ENCODE measurements at places on chromosomes 1 and 21. TPM values are rescaled to one million over a fixed set of nuclear protein-coding genes. Genes with fewer than 3 reads are reported as not detected.

- no peak overlapping the region for H3K4me3 ChIP-seq
- no peak overlapping the region for H3K27ac ChIP-seq
- DNase-seq = peak; percentile 32
- no peaks in the 10 kb centered on the region for H3K36me3 ChIP-seq
- no peaks in the 10 kb centered on the region for H3K27me3 ChIP-seq
Observed at GRCh38 chr1:54285815-54286345, 85.9 kb downstream of the MRPL37 start.

CD1B gene
- total RNA-seq = not detected

RAVER2 gene
- 16.5 TPM for total RNA-seq

NBPF10 gene
- 5.1 TPM for total RNA-seq

- no peak overlapping the region for H3K27ac ChIP-seq
- no peak overlapping the region for H3K4me3 ChIP-seq
- peaks cover 23% of the 10 kb centered on the region for H3K4me1 ChIP-seq
- no peaks in the 10 kb centered on the region for H3K27me3 ChIP-seq
Observed at GRCh38 chr1:111512132-111512889, 8.9 kb upstream of the ADORA3 start.

MCOLN2 gene
- total RNA-seq = 0.88 TPM

DNA sequence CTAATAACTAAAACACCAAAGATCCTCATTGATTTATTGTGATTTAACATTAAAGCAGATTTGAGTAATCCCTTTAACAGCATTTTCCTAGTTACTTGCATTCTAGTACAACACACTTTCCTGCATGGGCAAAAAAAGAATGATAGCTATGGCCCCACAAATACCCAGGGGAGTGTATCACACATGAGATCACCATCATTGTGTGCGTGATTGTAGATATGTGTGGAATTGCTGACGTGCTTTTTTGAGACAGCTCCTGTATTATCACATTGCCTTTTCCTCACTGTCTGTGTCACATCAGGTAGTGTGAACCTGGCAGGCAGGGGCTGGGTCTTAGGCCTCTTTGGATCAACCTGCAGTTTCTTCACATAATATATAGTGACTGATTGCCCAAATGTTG is 48.5 kb upstream of the SAMD13 start:
- H3K36me3 ChIP-seq = no peaks in the 10 kb centered on the region
- H3K4me3 ChIP-seq = no peak overlapping the region
- H3K27ac ChIP-seq = peak overlapping the region; percentile 86
- no peaks in the 10 kb centered on the region for H3K27me3 ChIP-seq
- peaks cover 27% of the 10 kb centered on the region for H3K4me1 ChIP-seq

SAMD11 gene
- 7.7 TPM for total RNA-seq

DNA sequence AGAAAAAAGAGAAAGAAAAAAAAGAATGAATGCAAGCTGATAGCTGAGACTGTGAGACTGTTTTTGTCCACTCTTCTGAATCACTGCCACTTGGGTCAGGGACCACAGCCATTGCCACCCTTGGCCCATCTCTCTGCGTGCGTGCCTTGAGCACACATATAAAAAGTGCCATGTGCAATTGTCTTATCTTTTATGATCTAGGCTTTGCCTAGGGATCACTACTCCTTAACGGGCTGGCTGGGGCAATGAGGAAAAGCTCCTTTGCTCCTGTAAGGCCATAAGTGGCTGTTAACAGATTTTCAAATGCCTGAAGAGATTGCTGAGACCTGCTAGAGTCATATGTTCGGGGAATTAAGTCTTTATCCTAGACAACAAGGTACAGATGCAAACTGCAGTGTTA is 8.2 kb downstream of the SPATA46 start:
- H3K27ac ChIP-seq = no peak overlapping the region
- peaks cover 24% of the 10 kb centered on the region for H3K27me3 ChIP-seq
- no peaks in the 10 kb centered on the region for H3K4me1 ChIP-seq

DNA sequence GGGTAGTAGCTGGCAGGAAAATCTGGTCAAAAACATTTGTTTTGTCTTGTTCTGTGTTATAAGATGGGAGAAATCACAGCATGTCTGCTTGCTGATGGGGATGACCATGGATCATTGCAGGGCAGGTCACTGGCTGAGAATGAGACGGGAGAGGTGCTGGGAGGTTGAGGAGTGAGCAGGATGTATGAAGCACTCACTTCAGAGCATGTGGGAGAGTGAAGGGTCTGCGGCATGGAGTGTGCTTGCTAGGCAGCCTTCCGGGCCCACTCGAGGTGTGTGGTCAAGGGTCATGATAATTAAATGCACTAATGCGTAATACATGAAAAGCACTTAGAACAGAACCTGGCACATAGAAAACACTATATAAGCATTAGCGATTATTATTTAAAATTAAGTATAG is 42.0 kb upstream of the SPOCD1 start:
- peaks cover 9% of the 10 kb centered on the region for H3K4me1 ChIP-seq
- no peaks in the 10 kb centered on the region for H3K27me3 ChIP-seq
- DNase-seq = no peak

KCNJ10 gene
- total RNA-seq = not detected

GRCh38 chr1:203954788-203955552 is 93.6 kb downstream of the SNRPE start:
- no peak overlapping the region for H3K27ac ChIP-seq
- no peaks in the 10 kb centered on the region for H3K27me3 ChIP-seq
- peak; percentile 55 for DNase-seq
- H3K36me3 ChIP-seq = no peaks in the 10 kb centered on the region
- no peak overlapping the region for H3K4me3 ChIP-seq
- no peaks in the 10 kb centered on the region for H3K4me1 ChIP-seq

DNA sequence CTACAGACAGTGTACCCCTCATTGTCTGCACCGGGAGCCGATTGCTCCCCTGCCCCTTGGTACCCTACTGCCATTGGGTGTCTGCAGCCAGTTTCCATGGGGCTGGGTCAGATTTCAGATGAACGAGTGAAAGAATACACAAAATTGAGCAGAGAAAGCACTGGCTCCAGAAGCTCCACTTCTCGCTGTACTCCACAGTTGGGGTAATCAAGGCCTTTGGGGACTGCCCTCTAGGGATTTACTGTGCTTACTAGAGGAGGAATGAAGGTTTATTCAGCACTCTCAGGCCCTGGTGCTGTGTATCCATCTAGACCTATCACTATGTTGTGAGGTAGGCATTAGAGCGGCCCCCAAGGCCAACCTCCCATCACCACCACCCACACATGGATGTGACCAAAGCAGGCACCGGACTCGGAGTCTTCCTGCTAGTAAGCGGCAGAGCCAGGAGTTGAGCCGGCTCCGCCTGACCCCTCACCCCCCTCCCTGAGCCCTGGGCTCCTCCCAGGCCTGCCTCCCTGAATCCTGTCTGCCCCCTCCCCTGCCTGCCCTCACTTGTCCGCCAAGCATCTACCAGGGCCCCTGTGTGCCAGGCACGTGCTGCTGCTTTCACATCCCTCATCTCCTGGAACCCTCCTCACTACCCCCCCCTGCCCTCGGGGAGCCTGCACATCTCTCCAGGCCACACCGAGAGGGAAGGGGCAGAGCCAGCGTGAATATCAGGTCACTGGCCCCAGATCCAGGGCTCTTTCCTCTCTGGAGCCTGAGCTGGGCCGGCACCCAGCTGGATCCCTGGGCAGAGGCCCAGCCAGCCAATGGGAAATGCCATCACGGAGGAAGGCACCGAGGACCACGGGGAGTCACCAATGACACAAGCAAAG is 23.3 kb downstream of the KCNN3 start:
- H3K36me3 ChIP-seq = no peaks in the 10 kb centered on the region
- H3K4me1 ChIP-seq = no peaks in the 10 kb centered on the region
- DNase-seq = no peak
- no peak overlapping the region for H3K27ac ChIP-seq

DNA sequence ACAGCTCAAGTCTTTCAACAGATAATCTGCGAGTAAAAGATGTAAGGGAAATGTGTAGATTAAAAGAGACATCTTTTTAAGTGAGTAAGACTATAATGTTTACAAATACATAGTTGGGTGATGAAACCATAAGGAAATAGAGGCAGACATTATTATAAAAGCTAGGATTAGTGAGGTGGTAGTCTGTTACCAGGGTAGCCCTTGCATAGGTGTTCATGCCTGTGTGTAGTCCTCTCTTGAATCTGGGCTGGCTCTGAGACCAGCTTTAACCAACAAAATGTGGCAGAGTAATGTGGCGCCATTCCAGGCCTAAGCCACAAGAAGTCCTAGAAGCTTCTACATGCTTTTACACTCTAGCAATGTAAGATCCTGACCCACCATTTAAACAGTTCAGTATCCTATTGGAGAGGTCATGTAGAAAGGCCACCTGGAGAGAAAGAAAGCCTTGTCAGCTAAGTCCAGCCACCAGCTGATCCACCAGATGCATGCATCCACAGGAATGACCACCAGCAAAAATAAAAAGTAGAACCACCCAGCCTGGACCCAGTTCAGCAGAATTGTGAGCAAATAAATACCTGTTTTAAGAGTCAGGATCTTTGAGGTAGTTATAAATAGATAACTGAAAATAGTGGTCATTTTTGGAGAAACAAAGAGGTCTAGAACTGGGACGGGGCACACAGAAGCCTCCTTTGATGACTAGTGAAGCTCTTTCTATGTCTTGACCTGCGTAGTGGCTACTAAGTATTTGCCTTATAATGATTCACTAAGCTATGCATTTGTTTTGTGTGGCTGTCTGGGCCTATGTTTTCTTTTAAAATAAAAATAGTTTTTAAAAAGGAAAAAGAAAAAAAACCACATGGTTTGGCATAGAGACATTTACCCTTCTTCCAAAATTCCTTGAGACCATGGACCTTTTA is 8.1 kb downstream of the NIBAN1 start:
- H3K36me3 ChIP-seq = no peaks in the 10 kb centered on the region
- no peak overlapping the region for H3K4me3 ChIP-seq
- DNase-seq = peak; percentile 72
- peaks cover 9% of the 10 kb centered on the region for H3K4me1 ChIP-seq
- no peak overlapping the region for H3K27ac ChIP-seq

- no peak for DNase-seq
- no peaks in the 10 kb centered on the region for H3K27me3 ChIP-seq
- H3K27ac ChIP-seq = no peak overlapping the region
- H3K36me3 ChIP-seq = no peaks in the 10 kb centered on the region
- peaks cover 19% of the 10 kb centered on the region for H3K4me1 ChIP-seq
Observed at GRCh38 chr1:21779613-21780521, 3.1 kb downstream of the USP48 start.

- no peak overlapping the region for H3K4me3 ChIP-seq
- DNase-seq = no peak
- no peaks in the 10 kb centered on the region for H3K36me3 ChIP-seq
- H3K27me3 ChIP-seq = peaks cover 8% of the 10 kb centered on the region
- no peaks in the 10 kb centered on the region for H3K4me1 ChIP-seq
Observed at GRCh38 chr1:224859651-224860050, 69.8 kb upstream of the DNAH14 start.

Measured in osteoblast (primary cell).